ENCODE measurements at places on chromosomes 4 and X.

- no peak overlapping the region for H3K4me3 ChIP-seq
These were observed 60.7 kb upstream of the PLAC1 start for GRCh38 chrX:134718966-134719317.

- DNase-seq, result no peak
- no peak overlapping the region for H3K27ac ChIP-seq
- peaks cover 6% of the 10 kb centered on the region for H3K27me3 ChIP-seq
- no peak overlapping the region for H3K4me3 ChIP-seq
- H3K36me3 ChIP-seq, result no peaks in the 10 kb centered on the region
- H3K4me1 ChIP-seq, result peaks cover 17% of the 10 kb centered on the region
These were observed 195.9 kb downstream of the MGST2 start for GRCh38 chr4:139861471-139861870.

GRCh38 chr4:83926950-83927349, 391.0 kb downstream of the GPAT3 start:
- H3K4me3 ChIP-seq, result no peak overlapping the region
- H3K36me3 ChIP-seq, result no peaks in the 10 kb centered on the region
- no peak for DNase-seq

DNA sequence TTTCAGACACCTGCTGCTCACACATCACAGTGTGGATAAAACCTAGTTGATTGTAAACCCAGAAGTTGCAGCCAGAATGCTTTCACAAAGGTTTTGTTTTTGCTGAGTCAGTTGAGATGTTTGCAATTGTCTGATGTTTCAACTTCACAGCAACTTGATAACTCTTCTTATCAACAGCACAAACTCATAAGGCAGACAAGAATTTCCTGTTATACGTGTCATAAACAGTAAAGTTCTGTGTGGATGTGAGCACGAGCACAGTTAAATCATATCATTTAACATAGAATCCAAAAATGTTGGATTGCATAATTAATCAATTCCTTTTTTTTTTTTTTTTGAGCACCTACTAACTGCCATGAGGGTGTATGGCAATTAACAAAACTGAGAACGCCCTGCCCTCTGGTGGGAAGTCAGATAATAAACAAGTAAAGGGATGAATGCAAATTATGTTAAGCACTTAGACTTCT, 512.2 kb downstream of the PDHA2 start:
- H3K36me3 ChIP-seq, result no peaks in the 10 kb centered on the region
- no peaks in the 10 kb centered on the region for H3K4me1 ChIP-seq
- DNase-seq, result peak; percentile 24
- no peak overlapping the region for H3K27ac ChIP-seq

- no peak overlapping the region for H3K27ac ChIP-seq
- H3K36me3 ChIP-seq, result no peaks in the 10 kb centered on the region
- no peaks in the 10 kb centered on the region for H3K4me1 ChIP-seq
- no peaks in the 10 kb centered on the region for H3K27me3 ChIP-seq
- no peak for DNase-seq
- H3K4me3 ChIP-seq, result no peak overlapping the region
These were observed 71.5 kb upstream of the VEGFC start for GRCh38 chr4:176864238-176864637.

DNA sequence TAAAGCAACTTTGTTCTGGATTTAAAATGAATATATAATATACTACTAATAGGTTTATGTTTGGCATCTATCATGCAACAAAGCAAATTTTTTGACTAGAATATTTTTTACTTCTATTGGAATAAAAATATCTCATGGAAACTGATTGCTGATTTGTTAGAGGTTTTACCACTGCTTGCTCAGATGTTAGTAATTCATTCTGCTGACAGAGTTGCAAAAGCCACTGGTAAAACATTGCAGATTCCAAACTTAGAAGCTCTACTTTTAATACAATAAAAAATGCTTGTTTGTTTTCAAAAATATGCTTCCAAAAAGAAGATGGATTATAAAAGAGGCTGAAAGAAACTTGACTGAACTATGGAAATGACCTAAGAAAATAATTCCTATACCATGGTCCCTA, 795.2 kb downstream of the PCDH18 start:
- no peak overlapping the region for H3K4me3 ChIP-seq
- H3K4me1 ChIP-seq, result no peaks in the 10 kb centered on the region
- no peak for DNase-seq
- no peak overlapping the region for H3K27ac ChIP-seq
- H3K27me3 ChIP-seq, result no peaks in the 10 kb centered on the region

DNA sequence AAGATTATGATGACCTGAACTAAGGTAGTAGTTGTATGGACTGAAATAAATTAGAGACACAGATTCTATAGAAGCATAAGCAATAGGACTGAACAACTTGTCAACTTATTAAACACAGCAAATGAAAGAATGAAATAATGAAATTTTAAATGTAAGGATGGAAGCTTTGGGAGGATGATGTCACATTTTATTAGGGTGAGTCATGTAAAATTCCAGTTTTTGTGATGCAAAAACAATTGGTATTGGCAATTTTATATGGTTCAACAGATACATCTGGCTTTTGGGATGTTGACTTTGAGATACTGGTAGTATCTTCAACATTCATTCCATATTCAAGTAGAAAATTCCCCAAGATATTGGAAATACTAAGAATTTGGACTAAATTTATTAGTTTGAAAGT, 72.7 kb upstream of the IL15 start:
- no peaks in the 10 kb centered on the region for H3K27me3 ChIP-seq
- H3K27ac ChIP-seq, result no peak overlapping the region
- no peaks in the 10 kb centered on the region for H3K4me1 ChIP-seq

DNA sequence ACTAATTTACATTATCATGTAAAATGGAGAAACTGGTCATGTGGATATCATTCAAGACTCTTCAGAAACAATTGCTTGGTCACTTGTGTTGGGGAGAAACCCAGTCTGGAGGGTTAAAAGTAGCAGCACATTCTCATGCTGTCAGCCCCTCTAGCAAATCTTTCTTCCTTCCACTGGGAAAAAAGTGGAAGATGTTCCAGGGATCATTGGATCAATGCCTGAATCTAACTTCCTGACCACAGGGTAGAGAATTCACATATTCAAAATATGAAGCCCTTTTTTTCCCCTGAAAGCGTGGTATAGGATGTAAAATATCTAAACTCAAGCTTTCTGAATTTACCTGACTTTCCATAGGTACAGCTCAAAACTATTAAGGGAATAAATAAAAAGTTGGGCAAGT, 98.0 kb downstream of the CXCL13 start:
- H3K4me3 ChIP-seq, result no peak overlapping the region
- H3K27ac ChIP-seq, result no peak overlapping the region
- peaks cover 23% of the 10 kb centered on the region for H3K27me3 ChIP-seq
- no peaks in the 10 kb centered on the region for H3K36me3 ChIP-seq

DNA sequence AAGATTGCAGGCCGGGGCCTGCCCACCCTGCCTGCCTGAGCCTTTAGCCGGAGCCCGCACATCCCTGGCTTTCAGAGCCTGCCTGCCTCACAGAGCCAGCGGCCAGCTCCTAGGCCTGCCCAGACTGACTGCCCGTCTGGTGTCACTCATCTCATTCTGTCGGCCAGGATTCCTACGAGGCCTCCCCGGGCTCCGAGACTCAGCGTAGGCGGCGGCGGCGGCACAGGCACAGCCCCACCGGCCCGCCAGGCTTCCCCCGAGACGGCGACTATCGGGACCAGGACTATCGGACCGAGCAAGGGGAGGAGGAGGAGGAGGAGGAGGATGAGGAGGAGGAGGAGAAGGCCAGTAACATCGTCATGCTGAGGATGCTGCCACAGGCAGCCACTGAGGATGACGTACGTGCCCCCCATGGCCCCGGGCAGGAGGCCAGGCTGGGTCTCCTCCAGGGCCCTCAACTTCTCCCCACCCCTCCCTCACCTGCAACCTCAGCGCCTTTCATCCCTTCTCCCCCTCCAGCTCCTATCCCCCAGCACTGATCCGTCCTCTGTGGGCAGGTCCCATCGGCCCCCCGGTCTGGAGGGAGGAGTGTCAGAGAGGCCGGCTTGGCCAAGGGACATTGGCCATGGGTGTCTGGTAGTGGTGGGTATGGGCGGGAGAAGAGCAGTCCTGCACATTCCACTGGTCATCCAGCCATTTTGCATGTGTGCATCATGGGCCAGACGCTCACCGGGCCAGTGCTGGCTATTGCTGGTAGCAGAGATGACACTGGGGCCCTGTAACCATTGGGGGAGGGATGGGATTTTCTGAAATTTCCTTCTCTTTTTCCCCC, 22.6 kb upstream of the UBA1 start:
- H3K4me1 ChIP-seq, result no peaks in the 10 kb centered on the region
- H3K4me3 ChIP-seq, result no peak overlapping the region
- no peaks in the 10 kb centered on the region for H3K27me3 ChIP-seq
- DNase-seq, result no peak
- peaks cover 13% of the 10 kb centered on the region for H3K36me3 ChIP-seq

GRCh38 chrX:51520393-51520792, 24.0 kb upstream of the NUDT11 start:
- H3K27me3 ChIP-seq, result no peaks in the 10 kb centered on the region
- H3K27ac ChIP-seq, result no peak overlapping the region
- DNase-seq, result no peak
- H3K36me3 ChIP-seq, result no peaks in the 10 kb centered on the region
- no peak overlapping the region for H3K4me3 ChIP-seq
- H3K4me1 ChIP-seq, result no peaks in the 10 kb centered on the region

DNA sequence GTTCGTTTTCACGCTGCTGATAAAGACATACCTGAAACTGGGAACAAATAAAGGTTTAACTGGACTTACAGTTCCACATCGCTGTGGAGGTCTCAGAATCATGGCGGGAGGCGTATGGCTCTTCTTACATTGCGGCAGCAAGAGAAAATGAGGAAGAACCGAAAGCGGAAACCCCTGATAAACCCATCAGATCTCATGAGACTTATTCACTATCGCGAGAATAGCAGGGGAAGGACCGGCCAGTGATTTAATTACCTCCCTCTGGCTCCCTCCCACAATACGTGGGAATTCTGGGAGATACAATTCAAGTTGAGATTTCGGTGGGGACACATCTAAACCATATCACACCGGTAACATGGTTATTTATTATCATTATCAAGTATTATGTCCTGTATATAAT, 2204.5 kb downstream of the ARAP2 start:
- H3K4me1 ChIP-seq, result no peaks in the 10 kb centered on the region
- no peak for DNase-seq
- H3K27ac ChIP-seq, result no peak overlapping the region

GRCh38 chr4:43112139-43112538, 219.6 kb downstream of the GRXCR1 start:
- DNase-seq, result no peak
- H3K4me1 ChIP-seq, result no peaks in the 10 kb centered on the region
- no peak overlapping the region for H3K4me3 ChIP-seq
- H3K27me3 ChIP-seq, result no peaks in the 10 kb centered on the region
- H3K36me3 ChIP-seq, result no peaks in the 10 kb centered on the region
- H3K27ac ChIP-seq, result no peak overlapping the region

- peaks cover 4% of the 10 kb centered on the region for H3K27me3 ChIP-seq
- H3K36me3 ChIP-seq, result no peaks in the 10 kb centered on the region
- H3K4me3 ChIP-seq, result no peak overlapping the region
- no peak overlapping the region for H3K27ac ChIP-seq
- peak; percentile 23 for DNase-seq
- no peaks in the 10 kb centered on the region for H3K4me1 ChIP-seq
These were observed 48.3 kb upstream of the HPGDS start for GRCh38 chr4:94390804-94391410.

DNA sequence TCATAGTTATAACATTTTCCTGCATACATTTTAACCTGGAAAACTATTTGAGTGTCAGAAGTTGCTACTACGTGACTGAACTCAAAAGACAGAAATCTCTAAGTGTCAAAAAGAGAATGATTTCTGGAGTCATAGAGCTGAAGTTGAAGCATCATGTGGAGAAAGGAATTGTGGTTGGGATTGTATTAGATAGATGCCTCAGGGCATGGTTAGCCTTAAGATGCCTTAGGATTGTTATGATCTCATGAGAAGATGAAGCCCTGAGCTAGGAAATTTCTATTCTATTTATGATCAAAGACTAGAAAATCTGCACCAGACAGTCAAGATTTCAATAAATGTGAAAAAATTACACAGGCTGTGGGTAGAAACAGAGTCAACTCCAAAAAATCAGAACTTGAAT, 20.2 kb downstream of the EPGN start:
- no peak overlapping the region for H3K4me3 ChIP-seq
- no peak overlapping the region for H3K27ac ChIP-seq
- no peak for DNase-seq
- no peaks in the 10 kb centered on the region for H3K36me3 ChIP-seq

GRCh38 chrX:111098874-111099273, 2.9 kb downstream of the PAK3 start:
- peaks cover 17% of the 10 kb centered on the region for H3K27me3 ChIP-seq
- peaks cover 17% of the 10 kb centered on the region for H3K4me1 ChIP-seq
- H3K36me3 ChIP-seq, result no peaks in the 10 kb centered on the region
- DNase-seq, result peak; percentile 70

- H3K4me3 ChIP-seq, result no peak overlapping the region
- no peak for DNase-seq
- no peaks in the 10 kb centered on the region for H3K36me3 ChIP-seq
- H3K27ac ChIP-seq, result no peak overlapping the region
- no peaks in the 10 kb centered on the region for H3K27me3 ChIP-seq
These were observed 72.1 kb upstream of the IGFBP7 start for GRCh38 chr4:57182132-57182874.

GRCh38 chr4:16227462-16227868, 1.2 kb upstream of the TAPT1 start:
- peaks cover 9% of the 10 kb centered on the region for H3K27me3 ChIP-seq
- H3K4me3 ChIP-seq, result peak overlapping the region; percentile 92
- H3K4me1 ChIP-seq, result peaks cover 49% of the 10 kb centered on the region
- peaks cover 16% of the 10 kb centered on the region for H3K36me3 ChIP-seq
- DNase-seq, result peak; percentile 31
- peak overlapping the region; percentile 92 for H3K27ac ChIP-seq

DNA sequence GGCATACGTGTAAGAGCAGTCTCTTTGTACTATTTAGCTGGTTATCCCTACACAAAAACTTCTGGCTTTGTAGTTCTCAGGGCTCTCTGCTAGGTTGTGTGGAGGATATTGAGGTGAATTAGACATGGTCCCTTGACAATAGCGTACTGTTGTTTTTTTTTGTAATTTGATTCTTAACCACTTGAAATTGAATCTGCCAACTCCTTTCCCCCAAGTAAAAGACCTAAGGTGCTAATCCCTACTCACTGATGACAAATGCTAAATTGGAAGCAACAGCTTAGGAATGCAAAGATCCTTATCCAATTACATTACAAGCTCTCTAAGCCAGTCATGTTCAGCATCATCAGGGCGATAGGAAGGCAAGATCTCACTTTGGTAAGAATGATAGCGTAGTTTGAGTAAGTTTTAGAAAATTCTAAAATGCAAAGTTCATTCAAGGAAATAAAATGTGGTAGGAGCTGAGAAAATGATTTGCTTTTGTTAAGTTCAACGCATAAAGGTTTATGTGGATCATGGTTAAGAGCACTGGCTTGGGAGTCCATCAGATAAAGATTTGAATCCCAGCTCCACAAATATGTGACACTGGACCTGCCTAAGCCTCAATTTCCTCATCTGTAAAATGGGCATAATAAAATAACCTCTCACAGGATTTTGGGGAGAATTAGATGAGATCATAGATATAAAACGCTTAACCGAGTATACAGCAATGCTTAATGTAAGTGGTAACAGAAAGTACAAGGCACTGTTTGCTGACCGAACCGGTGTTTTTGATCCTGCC, 39.3 kb downstream of the DOCK11 start:
- H3K4me1 ChIP-seq, result peaks cover 77% of the 10 kb centered on the region
- no peaks in the 10 kb centered on the region for H3K27me3 ChIP-seq
- peaks cover 20% of the 10 kb centered on the region for H3K36me3 ChIP-seq
- no peak overlapping the region for H3K4me3 ChIP-seq
- H3K27ac ChIP-seq, result no peak overlapping the region

- H3K4me1 ChIP-seq, result no peaks in the 10 kb centered on the region
- no peak overlapping the region for H3K4me3 ChIP-seq
- H3K27ac ChIP-seq, result no peak overlapping the region
- no peaks in the 10 kb centered on the region for H3K27me3 ChIP-seq
These were observed 1526.2 kb upstream of the IGFBP7 start for GRCh38 chr4:58636381-58636780.

- no peak for DNase-seq
- no peak overlapping the region for H3K4me3 ChIP-seq
These were observed 125.1 kb upstream of the FRMPD4 start for GRCh38 chrX:12013211-12013618.
